Stimulated activated CD4-positive, alpha-beta T cell treated with anti-CD3 and anti-CD28 coated beads, Interleukin-12 subunit alpha, Interleukin-12 subunit beta, amount 100 ng/mL, for 24 hours (primary cell): ENCODE measurements at places on chromosomes 7 and 10.

GRCh38 chr7:100897772-100898454 lies 2.2 kb upstream of the ACHE start:
- no peak for DNase-seq

- no peak for DNase-seq
These were observed 14.5 kb upstream of the DNAAF5 start for GRCh38 chr7:711922-712380.

DNA sequence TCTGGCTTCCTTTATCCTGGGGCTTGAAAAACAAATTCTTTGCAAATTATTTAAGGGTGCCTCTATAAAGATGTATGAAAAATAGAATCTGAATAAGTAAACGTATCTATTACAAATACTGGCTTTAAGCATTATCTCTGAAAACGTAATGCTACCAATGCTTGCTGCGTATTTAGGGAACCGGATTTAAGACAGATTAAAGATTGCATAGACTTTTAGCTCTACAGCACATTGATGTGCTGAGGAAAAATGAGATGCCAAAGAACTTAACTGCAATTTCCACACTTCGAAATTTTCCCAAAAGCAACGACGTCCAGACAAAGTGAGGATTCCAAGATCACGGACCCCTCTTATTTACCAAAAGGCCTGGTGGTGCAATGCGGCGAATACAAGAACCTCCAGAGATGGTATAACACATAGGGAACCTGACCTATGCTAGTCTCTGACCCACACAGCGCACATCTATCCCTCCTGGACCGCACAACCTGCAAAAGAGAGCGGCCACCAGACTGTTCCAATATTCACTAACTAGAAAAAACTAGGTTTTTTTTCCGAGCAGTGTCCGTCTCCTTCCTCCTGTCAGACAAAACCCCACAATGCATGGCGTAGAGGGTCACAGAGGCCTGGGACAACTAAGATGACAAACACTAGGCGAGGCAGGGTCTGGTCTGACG lies 34.3 kb upstream of the PHF14 start:
- no peak for DNase-seq

- no peak for DNase-seq
These were observed 36.6 kb upstream of the PALS2 start for GRCh38 chr7:24536682-24537081.

DNA sequence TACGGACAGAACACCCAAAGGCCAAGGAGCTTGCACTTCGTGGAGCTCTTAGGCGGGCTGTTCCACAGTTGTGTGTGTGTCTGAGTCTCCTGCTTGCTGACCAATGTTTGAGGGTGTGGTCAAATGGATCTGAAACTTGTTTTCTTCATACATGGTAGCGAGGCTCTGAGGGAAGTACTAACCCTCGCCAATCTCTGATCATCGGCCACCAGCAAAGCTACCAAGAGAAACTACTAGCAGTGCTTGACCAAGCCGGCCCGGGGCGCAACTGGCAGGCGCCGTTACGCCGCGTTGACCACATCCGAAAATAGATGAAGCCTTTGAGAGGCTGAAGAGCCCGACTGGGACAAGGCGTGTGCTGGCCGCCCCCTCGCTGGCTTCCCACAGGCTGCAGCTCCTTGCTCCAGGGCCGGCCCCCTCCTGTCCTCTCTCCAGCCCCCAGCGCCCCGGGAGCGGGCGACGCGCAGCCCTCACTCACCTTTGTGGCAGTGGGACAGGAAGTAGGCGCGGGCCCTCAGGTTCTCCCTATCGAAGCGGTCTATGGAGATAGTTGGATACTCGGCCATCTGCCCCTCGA lies 384 bp downstream of the DCLRE1C start:
- no peak for DNase-seq

DNA sequence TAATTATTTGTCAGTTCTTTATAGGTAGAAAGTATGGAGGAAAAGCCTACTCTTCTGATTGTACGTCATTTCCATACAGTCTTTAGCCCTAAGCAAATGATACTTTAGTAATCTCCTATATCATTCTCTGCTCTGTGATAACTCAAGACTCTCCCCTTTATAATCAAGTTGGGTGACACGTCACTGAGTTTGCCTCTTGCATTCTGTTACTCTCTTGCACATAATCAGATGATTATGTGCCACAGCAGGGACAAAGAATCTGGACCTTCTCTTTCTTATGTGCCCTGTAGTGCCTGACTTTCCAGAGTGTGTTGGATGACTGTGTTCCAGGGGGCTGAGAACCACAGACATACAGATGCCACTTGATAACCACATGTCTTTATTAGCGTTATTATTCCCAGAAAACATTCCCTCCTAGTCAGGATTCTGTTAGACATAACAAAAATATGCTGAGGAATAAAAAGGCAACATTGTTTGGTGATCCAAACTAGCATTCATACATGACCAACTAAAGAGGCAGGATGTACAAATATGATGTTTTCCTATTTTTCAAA lies 116.4 kb upstream of the HGF start:
- no peak for DNase-seq

DNA sequence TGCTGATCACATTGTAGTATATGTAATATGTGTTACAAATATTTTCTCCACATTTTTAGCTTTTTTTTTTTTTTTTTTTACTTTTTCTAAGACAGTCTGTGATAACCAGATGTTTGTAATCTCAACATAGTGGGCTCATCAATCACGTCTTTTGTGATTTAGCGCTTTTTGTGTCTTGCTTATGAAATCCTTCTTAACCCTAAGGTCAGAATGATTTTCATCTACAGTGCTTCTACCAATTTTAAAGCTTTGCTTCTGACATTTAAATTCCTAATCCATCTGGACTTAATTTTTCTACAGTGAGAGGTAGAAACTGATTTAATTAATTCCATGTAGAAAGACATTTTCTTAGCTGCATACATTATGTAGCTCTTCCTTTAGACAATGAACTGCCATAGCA lies 626.4 kb downstream of the TNS3 start:
- no peak for DNase-seq
